ENCODE measurements at places on chromosomes 6 and 20.
A peak's percentile ranks its signal among the peaks of the same experiment; 100 is the strongest.

- peak; percentile 78 for DNase-seq
Observed at GRCh38 chr6:108689272-108690161, 128.8 kb downstream of the FOXO3 start.

- DNase-seq = no peak
Observed at GRCh38 chr6:13368079-13368730, 39.9 kb upstream of the TBC1D7 start.

DNA sequence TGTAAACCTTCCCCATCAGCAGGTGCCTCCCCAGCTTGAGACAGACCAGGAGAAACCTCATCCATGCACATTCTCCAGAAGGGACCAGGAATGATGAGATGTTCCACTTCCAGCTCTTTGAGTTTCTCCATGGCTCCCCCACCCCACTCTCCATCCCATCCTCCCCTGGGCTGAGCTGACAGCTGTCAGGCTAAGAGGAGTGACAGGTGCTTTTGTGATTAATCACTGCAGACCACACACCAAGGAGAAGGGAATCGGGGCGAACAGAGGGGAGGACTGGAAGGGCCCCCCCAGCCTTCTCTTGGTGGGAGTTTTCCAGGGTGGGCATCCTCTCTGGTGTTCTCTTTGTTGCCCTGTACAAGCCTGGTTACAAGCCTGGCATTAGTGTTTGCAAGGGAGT, 56.1 kb upstream of the ZFAND3 start:
- DNase-seq = no peak

DNA sequence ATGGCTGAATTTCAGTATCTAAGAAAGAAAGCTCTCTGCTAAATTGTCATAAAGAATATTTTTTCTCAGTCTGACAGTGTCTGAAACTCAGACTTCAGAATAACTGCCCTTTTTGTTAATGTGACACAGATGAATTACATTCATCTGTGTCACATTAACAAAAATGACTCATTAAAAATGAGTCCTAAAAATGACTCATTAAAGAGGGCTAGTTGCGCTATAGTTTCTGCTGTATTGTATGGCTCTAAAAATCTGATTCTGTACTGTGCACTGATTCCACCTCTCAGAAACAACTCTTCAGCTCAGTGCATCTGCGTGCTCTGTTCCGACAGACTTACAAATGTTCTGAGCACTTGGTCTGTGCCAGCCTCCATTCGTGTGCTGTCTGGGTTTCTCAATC, 15.0 kb downstream of the RNF114 start:
- peak; percentile 86 for DNase-seq

- no peak for DNase-seq
Observed at GRCh38 chr6:95658886-95659285, 81.6 kb downstream of the MANEA start.

DNA sequence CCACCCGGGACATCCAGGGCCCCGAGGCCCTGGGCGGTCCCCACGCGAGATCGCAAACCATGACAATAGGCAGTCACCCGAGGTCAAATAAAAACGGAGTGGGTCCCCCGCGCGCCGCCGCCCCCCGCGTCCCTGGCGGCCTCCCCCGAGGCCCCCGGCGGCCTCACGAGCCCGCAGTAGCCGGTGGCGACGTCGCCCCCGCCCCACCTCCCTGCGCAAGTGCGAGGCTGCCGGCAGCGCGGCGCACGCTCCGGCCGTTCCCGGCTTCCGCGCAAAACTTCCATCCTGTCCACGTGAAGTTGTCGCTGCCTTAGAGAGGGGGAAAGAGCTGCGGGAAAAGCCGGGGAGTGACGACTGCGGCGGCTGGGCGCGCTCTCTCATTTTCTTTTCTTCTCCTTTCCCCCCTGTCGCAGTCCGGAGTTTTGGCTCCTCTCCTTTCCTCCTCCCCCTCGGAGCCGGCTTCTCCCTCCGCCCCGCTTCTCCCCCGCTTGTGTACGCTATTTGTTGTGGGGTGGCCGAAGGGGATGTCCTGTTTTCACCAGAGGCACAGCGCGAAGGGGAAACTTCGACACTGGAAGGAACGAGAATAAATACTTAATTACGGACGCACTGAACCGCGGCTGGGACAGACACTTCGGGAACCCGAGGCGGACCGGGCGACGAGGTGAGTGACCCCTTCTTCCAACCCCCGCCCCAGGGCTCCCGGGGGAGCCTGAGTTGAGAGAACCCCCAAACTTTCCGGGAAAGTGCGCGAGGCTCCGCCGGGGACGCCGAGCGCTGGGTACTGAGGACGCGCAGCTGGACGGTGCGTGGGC, at the start of gene EYA4:
Gene EYA4, plus strand, starts transcription at position 272 of the 815 bp plus-strand sequence. CDS start 33,424 bp downstream, outside the sequence.
- peak; percentile 44 for DNase-seq

DNA sequence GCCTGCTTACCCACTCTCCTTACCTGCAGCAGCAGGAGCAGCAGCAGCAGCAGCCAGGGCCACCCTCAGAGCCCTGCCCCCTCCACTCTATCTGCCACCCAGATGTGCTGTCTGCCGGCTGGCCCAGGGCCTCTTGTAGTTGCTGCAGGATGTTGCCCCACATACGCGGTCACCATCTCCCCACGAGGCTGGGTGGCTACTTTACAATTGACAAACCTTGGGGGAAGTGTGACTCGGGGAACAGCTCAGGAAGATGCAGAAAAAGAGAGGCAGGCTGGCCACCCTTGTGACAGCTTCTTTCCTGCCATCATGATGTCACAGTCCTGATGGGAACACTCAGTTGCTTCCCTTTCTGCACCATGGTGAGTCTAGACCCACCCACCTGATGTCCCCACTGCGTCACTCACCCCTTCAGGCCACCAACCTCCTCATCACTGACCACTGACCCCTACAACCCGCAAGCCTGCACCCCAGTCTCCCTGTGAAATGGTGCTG, 14.5 kb downstream of the TREM1 start:
- DNase-seq = no peak

GRCh38 chr6:157316871-157317814, 6.2 kb downstream of the TMEM242 start:
- peak; percentile 86 for DNase-seq

- peak; percentile 95 for DNase-seq
Observed at GRCh38 chr20:37202267-37202943, 23.1 kb upstream of the MROH8 start.

GRCh38 chr20:62088258-62089127, 22.8 kb upstream of the TAF4 start:
- DNase-seq = peak; percentile 95

DNA sequence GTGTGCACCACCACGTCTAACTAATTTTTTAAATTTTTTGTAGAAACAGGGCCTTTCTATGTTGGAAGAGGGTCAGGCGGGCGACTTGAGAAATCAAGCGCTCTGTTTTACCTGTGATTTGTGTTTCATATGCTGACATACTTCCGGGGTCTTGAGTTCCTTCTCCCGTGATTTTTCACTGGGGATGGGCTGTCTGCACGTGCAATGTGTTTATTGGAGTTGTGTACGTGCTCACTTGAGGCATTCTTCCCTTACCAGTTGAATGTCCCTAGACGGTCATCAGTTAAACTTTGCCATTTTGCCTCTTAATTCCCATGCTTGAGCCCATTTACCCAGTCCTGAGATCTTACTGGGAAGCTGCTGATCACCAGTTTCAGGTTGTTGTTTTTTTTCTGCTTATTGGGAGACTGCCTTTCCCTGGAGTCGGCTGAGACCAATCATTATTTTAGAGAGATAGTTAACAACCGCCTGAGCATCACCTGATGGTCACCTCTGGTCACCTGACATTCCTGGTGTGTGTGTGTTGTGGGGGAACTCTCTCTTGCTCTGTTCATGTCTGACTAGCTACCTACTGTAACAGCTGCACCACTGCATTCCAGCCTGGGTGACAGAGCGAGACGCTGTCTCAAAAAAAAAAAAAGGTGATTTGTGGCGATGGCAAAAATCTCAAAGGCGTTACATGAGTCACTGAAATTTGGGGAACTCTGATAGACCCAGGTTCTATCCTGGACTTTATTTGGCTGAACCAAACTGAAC, 34.8 kb upstream of the NCOA3 start:
- no peak for DNase-seq

DNA sequence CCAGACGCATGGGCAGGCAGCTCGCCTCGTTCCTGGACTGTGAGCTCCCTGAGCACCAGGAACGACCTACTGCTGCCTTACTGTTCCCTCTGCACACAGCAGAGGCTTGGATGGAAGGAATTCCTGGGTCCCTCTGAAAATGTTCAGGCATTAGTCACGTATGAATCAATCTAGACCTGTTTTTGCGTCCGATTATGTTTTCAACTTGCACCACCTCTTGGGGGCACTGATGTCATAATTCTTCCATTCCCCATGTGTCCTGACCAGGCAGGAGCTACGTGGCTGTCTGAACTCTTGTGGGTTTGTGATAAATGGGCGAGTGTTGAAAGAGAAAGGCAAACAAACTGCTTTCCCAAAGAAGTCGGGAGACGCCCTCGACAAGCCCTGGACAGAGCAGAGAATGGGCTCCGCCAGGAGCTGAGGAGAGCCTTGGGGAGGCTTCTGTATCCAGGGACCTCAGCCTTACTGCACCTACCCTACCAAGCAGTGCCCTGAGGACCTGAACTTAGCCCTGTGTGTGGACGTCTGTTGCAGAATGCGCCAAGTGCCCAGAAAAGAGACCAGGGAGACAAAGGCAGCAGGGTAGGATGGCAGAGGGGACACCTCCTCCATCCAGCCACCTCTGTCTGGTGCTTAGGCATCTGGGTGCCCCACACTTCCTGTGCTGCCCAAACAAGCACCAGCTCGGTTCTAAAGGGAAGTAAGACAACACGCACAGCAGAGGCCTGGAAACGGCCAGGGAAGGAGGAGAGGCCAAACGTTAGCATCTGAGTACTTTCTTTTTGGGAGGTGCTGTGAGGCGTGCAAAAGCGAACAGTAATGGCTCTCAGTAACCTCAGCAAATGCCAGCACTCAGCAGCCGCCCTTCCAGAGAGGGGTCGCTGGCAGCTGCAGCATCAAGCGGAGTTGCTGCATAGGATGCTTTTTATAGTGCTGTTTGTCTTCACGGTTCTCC, 124.2 kb downstream of the LY86 start:
- DNase-seq = peak; percentile 95

GRCh38 chr20:62409931-62410745, 3.1 kb upstream of the CABLES2 start:
- DNase-seq = peak; percentile 46

- no peak for DNase-seq
Observed at GRCh38 chr6:36926708-36927513, 27.6 kb upstream of the PI16 start.

DNA sequence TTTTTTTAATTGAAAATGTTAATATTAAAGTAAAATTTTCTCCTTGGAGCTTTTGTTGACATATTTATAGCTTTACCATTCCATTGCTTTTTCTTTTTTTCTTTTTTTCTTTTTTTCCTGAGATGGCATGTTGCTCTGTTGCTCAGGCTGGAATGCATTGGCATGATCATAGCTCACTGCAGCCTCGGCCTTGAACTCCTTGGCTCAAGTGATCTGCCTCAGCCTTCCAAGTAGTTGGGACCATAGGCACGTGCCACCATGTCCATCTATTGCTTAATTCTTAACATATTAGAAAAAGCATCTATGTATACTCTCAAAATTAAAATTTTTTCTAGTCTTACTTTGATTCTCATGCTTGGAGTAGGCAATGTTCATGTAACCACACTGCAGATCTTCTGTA, 43.0 kb downstream of the RALGAPB start:
- DNase-seq = no peak

DNA sequence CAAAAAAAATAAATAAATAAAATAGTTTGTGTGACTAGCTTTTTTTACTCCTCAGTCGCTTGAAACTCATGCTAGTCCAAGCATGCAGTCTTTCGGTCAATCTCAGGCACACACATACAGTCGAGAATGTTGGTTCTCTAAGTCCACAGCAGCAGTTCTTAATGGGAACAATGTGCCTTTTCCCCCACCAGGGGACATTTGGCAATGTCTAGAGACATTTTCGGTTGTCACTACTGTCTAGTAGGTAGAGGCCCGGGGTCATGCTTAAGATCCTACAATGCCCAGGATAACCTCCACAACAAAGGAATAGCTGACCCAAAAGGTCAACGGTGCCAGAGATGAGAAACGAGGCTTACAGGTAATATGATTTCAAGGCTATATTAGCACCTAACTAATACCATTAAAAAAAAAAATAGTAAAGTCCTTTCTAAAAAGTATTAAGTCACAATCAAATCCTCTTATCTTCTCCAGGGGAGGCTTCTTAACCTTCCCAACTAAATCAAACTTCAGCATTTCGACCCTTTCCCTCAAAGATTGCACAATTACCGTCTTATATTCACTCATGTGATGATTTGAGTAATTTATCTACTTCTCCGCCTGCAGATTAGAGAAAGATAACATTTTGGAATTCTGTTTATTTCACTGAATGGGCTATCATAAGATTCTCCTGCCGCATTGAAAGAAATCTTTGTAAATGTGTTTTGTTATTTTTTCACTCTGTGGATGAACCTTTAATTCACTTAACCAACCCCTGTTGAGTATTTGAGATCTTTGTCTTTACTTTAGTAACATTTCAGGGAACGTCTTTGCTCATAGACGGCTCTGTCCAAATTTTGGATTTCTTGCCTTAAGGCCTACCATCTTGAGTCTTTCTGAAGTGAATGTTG, 8.1 kb upstream of the SALL4 start:
- DNase-seq = no peak

DNA sequence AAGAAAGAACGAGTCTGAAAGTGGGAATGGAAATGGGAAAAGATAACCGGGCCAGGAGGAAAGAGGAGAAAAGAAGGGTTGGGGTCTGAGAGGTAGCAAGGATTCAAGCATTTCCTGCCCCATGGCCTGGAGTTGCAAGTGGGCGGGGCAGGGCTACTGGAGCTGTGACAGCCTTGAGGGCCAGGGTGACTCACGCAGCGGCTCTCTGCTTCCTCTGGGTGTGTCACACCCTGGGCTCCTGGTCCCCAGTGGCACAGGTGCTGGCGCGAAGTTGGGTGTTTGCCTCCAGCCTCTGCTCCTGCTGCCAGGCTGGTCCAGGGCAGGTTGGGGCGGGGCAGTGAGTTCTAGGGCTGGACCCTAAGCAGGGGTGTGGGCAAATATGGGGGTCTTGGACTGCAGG, 3.3 kb upstream of the ULBP3 start:
- DNase-seq = peak; percentile 89

DNA sequence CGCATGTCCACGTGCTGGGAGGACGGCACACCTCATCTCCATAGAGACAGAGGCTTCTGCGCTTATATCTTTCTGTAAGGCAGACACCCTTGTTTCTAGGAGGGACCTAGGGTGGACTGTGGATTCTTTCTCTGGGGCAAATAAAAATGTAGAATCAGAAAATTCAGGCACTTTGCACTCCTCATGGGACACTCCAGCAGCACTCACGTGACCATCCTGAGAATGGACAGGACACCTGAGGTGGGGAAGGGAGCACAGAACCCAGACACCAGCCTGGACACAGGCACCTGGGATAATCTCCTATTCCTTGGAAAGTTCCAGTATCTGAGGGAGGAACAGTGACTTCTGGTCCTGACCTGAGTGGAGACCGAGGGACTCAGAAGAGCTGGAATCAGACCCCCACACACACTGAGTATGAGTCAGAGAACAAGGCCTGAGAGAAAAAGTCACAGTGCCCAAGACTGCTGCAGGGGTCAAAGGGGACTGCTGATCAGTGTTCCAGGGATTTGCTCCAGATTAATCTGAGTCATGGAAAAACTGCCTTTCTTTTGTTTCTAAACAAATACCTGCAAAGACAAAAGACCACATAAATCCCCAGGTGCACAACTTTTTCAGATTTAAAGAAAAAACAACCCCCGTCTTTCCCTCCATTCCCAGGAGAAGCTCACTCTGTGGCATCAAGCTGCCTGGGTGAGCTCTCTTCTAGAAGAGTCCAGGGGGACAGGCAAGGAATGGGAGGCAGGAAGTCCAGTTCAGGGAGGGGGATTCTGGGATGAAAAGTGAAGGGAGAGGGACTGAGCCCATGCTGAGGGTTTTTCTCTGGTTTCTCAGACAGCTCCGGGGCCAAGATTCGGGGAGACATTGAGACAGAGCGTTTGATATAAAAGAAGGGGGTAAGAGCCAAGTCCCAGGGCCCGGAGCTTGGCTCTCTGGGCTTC, 35.6 kb upstream of the MICB start:
- peak; percentile 40 for DNase-seq

- peak; percentile 44 for DNase-seq
Observed at GRCh38 chr6:147390909-147391536, 117.5 kb upstream of the SAMD5 start.
